ENCODE measurements at places on chromosomes 7 and 10.
A peak's percentile ranks its signal among the peaks of the same experiment; 100 is the strongest.

DNA sequence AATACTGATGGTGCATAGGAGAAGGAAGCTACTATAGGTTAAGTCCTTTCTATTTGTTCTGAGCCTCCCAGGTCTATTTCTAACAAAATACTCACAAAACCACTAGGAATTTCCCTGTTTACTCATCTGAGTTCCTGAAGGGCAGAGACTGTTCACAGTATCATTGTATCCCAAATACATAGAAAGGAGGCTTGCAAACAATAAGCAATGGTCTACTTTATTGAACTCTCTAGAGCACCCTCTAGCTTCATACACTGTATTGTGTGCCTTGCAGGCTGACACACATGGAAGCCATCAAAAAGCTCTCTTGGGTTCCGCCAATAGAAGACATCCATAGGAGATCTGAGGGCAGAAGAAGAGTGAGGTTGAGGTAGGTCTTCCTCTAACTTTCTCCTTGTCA lies 826.1 kb downstream of the GRM8 start:
- no peak for DNase-seq

DNA sequence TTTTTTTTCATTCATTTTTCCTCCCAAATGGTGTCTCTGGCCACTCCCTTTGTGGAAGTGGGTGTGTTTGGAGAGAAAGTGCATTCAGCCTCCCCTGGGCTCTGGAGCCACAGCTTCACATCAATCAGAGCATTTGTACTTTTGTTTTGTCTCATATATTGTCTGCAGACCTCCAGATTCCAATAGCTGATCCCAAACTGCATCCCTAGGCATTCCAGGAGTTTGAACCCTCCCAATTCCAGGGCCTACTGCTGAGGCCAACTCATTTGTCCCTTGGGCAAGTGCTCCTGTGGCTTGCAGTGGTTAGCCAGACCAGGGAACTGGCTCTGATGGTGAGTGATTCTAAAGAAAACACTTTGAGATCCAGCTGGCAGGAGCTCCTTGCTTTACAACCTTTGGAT lies 163.3 kb downstream of the IPMK start:
- no peak for DNase-seq

- no peak for DNase-seq
Measured at GRCh38 chr10:131207584-131208532, 103.7 kb downstream of the TCERG1L start.

GRCh38 chr7:127922656-127923055 lies 108.6 kb downstream of the LRRC4 start:
- no peak for DNase-seq

- DNase-seq, result no peak
Measured at GRCh38 chr10:78483641-78484040, 450.0 kb downstream of the RPS24 start.

- DNase-seq, result no peak
Measured at GRCh38 chr7:44823255-44823781, 24.6 kb downstream of the H2AZ2 start.

DNA sequence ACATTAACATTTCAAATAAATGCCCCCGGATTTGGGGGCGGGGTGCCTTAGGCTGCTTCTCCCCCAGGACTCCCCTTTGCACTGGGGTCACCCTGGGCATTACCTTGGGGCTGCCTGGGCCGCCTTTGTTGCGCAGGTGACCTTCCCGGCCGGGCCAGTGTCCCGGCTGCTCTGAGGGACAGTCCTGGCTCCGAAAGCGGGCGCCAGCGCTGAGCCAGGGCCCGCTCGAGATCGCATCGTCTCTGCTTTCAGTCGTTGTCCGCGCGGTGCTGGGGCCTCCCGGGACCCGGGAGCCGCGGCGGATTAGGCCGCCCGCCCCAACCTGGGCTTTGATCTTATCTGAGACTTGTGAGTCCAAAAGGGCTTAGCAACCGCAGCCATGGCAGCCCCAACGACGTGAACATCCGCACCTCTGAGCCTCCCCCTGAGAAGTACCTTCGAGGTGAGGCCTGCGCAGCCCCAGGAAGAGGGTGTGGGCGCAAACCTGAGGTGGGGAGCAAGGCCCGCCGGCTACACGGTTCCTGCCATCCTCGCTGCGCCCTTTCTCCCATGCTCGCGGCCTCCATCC lies 14.8 kb upstream of the WAPL start:
- DNase-seq, result peak; percentile 14

- DNase-seq, result no peak
Measured at GRCh38 chr7:157614457-157615020, 277.7 kb downstream of the DNAJB6 start.

DNA sequence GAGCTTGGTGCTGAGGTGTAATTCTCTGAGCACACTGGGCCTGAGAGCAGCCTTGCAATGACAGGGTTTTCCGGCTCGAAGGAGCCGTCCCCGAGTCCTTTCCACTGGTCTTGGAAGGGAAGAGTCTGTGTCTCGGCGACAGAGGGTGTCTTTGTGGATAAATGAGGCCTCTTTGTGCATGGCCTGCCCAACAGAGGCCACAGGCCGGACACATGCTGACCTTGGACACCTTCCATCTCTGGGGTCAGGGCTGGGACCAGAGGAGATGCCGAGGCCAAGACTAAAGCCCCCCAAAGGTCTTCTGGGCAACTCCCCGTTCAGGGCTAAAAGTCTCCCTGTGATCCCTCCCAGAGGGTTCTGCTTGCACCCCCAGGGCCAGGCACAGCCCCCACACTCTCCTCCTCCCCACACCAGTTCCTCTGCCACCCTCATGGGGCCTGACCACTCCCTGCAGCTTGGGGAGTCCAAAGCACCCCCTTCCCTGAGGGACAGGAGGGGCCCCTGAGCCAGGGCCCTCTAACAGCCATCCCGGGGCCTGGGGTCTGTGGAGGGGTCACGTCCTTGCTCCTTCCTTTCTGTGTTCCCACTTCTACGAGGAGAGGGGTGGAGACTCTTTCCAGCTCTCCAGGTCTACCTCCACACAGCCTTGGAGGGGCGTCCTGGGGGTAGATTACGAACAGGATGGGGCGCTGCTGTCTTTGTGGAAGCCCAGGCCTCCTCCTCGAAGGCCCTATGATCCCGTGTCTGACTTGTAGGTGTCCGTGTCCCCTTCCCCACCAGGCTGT lies 130.6 kb upstream of the FAM20C start:
- DNase-seq, result no peak

- DNase-seq, result no peak
Measured at GRCh38 chr10:130737621-130738020, 573.9 kb downstream of the TCERG1L start.

GRCh38 chr7:43296306-43296705 lies 183.9 kb downstream of the HECW1 start:
- no peak for DNase-seq

- no peak for DNase-seq
Measured at GRCh38 chr10:22105270-22105669, 101.7 kb upstream of the DNAJC1 start.

DNA sequence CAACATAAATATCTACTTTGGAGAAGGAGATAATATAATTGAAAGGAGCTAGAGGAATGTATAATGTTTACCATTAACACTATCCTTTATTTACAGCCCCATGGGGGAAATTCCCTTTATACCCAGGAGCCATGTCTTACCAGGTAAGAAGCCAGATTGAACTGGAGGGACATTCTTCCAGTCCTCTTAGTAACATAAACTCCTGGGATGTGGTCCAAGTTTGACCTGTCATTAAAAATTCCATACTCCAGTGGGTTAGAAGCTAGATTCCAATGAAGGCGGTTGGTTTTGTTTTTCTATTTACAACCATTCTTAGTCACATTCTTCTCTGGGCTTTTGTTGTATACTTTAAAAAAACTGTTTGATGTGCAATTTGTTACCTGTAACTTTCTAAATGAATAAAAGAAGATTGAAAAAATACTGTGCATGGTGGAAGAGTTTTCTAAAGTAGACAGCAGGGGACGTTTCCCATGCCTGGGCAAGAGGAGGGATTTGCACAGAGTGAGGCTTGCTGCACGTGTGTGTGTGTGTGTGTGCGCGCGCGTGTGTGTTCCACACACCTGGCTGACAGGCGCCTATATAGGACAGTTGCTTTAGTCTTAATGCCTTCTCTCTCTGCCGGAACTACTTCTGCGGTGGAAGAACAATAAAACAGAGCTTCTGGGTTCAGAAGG lies 2.0 kb downstream of the PLCE1 start:
- no peak for DNase-seq

GRCh38 chr10:118922226-118922625 lies 107.3 kb upstream of the NANOS1 start:
- no peak for DNase-seq
